ENCODE measurements at places on chromosomes 13 and 19. TPM values are rescaled to one million over a fixed set of nuclear protein-coding genes. Genes with fewer than 3 reads are reported as not detected.

DNA sequence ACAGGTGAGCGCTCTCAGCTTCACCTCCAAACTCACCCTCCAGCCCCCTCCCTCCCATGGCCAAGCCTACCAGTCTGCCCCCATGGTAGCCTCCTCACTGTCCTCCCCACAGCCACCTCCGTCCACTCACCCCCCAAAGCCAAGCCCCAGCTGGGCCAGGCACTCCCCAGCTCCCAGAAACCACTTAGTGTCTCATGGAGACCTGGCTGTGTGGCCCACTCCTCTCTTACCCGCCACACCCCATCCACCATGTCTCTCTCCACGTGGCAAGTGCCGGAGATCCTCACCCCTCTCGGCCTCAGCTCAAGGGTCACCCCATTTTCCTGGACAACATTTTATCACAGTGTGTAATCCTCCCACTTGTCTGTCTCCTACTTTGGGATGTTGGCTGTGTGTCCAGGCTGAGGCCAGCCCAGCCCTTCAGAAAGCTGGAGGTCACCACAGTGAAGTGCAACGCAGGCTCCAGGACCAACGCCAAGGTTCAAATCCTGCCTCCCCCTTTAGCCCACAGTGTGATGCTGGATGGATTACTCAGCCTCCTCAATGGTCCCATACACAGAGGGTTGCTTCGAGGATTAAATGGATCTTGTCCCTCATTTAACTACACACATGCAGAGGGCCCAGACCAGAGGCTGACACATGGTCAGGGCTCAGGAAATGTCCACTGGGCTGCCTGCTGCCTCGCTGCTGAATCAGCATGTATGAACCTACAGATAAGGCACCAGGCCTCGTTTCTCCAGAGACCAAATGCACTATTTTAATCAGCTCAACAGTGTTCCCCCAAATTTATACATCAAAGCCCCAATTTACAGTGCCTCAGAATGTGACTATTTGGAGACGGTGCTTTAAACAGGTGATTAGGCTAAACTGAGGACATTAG lies 71.3 kb downstream of the CEBPG start:
- no peaks in the 10 kb centered on the region for H3K27me3 ChIP-seq
- no peak overlapping the region for H3K27ac ChIP-seq
- no peaks in the 10 kb centered on the region for H3K36me3 ChIP-seq
- DNase-seq, result no peak
- no peaks in the 10 kb centered on the region for H3K4me1 ChIP-seq

SIGLECL1 gene
- not detected for total RNA-seq

DNA sequence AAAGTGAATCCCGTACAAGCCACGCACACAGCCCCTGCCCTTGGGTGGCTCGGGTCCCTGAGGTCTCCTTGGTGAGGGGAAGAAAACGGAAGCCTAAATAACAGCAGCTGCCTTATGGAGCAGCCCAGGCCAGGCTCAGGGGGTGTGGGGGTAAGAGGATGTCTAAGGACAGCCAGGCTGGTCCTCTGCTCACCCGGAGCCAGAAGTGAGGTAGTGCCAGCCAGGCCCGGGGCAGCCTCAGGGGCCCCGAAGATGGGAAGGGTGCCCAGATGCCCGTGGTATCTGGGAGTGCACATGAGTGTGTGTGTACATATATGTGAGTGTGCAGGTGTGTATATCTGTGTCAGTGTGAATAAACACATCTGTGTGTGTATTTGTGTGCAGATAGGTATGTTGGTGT lies 38.4 kb upstream of the PEPD start:
- no peaks in the 10 kb centered on the region for H3K4me1 ChIP-seq
- no peak for DNase-seq
- H3K4me3 ChIP-seq, result no peak overlapping the region
- peaks cover 28% of the 10 kb centered on the region for H3K27me3 ChIP-seq
- H3K27ac ChIP-seq, result no peak overlapping the region
- no peaks in the 10 kb centered on the region for H3K36me3 ChIP-seq

GRCh38 chr13:34000955-34001354 lies 183.0 kb downstream of the RFC3 start:
- H3K4me1 ChIP-seq, result no peaks in the 10 kb centered on the region
- no peak overlapping the region for H3K4me3 ChIP-seq
- no peaks in the 10 kb centered on the region for H3K27me3 ChIP-seq
- H3K27ac ChIP-seq, result no peak overlapping the region
- DNase-seq, result no peak
- H3K36me3 ChIP-seq, result no peaks in the 10 kb centered on the region

GRCh38 chr13:35500144-35500543 lies 23.7 kb upstream of the MAB21L1 start:
- no peaks in the 10 kb centered on the region for H3K27me3 ChIP-seq
- H3K36me3 ChIP-seq, result no peaks in the 10 kb centered on the region
- no peak for DNase-seq
- H3K27ac ChIP-seq, result no peak overlapping the region

DNA sequence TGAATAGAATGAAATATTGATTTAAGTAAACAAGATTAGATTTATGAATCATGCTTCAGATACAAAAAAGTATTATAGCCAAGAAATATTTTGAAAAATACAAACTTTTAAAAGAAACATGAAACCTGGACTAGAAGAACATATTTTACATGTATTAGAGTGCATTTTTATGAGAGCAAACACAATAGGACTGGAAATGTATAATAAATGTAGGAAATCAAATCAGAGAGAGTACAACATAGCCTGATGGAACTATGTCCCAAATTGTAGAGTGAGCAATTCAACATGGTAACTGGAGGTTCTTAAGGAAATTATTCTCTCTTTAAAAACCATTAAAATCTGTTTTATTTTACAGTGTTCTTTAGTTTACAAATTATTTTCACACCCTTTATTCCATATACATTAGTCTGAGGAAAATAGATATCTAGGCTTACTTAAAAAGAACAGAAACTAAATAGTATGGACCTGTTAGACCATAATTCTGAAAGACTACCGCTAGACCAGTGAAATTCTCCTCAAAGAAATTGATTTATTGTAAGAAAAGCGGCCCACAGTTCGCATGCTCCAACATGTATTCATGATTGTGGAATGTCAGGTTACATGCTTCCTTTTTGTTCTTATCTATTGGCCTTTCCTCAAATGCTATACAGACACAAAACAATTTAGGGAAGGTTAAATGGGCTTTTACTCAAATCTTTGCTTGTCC lies 1526.5 kb upstream of the SLC10A2 start:
- H3K27me3 ChIP-seq, result no peaks in the 10 kb centered on the region
- H3K36me3 ChIP-seq, result no peaks in the 10 kb centered on the region
- H3K4me1 ChIP-seq, result no peaks in the 10 kb centered on the region

DNA sequence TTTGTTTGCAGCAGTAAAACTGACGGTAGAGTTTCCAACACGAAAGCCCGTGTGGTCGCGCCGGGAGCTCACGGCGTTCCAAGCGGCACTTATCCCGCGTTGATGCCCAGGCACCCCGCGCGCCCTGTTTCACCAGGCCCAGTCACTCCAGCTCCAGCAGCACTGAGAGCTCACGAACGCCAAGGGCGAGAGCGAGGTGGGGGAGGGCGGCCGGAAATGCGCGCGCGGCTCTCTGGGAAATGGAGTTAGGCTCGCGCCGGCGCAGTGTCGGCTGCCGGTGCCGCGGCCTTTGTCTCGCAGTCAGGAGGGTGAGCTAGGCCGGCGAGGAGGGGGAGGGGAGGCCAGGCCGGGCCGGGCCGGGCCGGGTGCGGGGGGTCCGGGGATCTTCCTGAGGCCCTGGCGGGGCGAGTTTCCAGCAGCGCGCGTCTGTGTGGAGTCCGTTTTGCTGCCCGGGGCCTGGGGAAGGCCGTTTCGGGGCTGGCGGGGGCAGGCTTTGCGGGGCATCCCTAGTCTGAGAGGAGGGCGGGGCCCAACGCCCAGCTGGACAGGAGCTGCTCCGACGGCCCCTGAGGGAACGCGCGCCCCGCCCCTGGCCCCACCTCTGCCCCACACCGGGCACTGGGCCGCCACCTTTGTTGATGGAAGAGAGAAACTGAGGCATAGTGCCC lies at the start of gene ZNF135:
TSS of gene ZNF135 (plus strand) at position 280 of the 668 bp plus-strand sequence. CDS start 721 bp downstream, outside the sequence.
- H3K36me3 ChIP-seq, result no peaks in the 10 kb centered on the region
- H3K4me3 ChIP-seq, result no peak within 1 kb of the TSS
- no peaks in the 10 kb centered on the region for H3K27me3 ChIP-seq

- DNase-seq, result no peak
- no peak overlapping the region for H3K4me3 ChIP-seq
- no peak overlapping the region for H3K27ac ChIP-seq
- H3K27me3 ChIP-seq, result no peaks in the 10 kb centered on the region
- H3K36me3 ChIP-seq, result no peaks in the 10 kb centered on the region
- no peaks in the 10 kb centered on the region for H3K4me1 ChIP-seq
These were observed 129.0 kb downstream of the IRS2 start for GRCh38 chr13:109657395-109657794.

- no peak overlapping the region for H3K4me3 ChIP-seq
- no peak overlapping the region for H3K27ac ChIP-seq
- H3K4me1 ChIP-seq, result peaks cover 6% of the 10 kb centered on the region
- peaks cover 73% of the 10 kb centered on the region for H3K36me3 ChIP-seq
These were observed 29.1 kb downstream of the GATAD2A start for GRCh38 chr19:19434483-19435045.

OVOL3 gene
- not detected for total RNA-seq

PTGIR gene
- 1.4 TPM for total RNA-seq

DNA sequence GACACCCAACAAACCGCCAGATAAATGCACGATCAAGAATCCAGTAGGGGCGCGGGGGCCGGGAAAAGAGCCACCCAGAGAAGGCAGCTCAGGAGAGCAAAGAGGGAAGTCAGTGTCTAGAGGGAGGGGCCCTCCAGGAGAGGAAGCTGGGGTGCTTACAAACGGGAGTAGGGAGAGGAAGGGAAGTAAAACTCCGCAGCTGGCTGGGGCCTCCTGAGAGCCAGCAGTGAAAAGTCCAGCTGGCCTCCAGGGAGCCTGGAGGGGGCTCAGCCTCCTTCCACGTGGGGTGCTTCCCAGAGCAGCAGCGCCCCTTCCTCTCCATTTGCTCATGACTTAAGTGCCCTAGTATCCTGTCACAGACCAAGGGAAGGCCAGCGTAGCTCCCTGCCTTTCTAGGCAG lies 51.8 kb downstream of the TMED1 start:
- no peaks in the 10 kb centered on the region for H3K27me3 ChIP-seq
- no peaks in the 10 kb centered on the region for H3K4me1 ChIP-seq

GRCh38 chr13:48738311-48738710 lies 84.6 kb downstream of the CYSLTR2 start:
- H3K27ac ChIP-seq, result no peak overlapping the region
- H3K36me3 ChIP-seq, result no peaks in the 10 kb centered on the region
- no peaks in the 10 kb centered on the region for H3K27me3 ChIP-seq

DNA sequence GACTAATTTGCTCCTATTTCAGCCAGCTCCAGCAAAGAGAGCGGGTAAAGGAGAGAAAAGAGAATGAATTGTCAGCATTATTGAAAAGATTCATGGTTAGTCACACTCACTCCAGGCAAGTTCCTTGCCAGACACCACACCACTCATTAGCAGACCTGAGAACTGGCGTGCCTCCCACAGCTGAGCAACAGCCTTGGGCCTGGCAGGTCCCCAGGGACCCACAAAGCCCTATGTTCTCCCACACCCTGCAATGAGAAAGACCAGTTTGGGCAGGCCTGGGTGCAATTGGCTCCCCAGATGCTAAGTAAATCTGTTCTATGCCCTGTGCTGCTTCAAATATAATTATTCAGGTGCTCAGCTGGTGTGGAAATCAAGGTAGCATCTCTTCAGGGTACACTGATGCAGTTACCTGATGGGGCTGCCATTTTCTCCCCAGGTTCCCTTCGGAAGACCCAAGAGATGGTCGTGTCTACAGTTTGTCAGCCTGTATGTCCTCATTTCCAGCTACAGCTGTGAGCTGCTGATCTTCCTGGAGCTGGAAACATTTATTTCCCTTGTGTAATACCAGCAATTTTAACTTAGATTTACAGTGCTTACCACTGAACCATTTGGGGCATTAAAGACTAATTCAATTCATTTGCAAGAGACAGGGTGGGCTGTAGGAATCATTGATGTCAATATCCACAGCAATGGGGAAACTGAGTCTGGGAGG lies 405.0 kb downstream of the COG6 start:
- DNase-seq, result no peak
- H3K27me3 ChIP-seq, result no peaks in the 10 kb centered on the region
- H3K27ac ChIP-seq, result no peak overlapping the region
- H3K4me1 ChIP-seq, result no peaks in the 10 kb centered on the region
- no peaks in the 10 kb centered on the region for H3K36me3 ChIP-seq

DNA sequence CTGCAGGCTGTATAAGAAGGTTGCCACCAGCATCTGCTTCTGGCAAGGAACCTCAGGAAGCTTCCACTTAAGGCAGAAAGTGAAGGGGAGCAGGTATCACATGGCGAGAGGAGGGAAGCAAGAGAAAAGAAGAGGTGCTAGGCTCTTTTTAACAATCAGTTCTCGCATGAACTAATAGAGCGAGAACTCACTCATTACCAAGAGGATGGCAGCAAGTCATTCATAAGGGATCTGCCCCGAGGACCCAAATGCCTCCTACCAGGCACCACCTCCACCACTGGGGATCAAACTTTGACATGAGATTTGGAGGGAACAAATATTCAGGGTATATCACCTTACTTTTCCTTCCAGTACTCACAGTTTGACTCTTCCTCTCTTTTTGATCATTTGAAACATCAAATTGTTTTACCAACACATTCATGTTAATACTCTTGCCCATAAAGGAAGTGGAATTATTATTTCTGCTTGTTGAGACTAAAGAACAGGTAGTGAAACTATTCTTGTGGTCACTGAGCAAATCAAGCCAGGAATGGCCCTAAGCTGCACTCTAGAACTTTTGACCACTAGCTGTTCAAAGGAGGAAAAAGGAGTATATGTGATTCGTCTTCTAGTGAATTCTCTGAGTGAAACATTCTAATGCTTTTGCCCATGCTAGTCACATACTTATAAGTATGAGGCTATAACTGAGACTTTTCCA lies 45.0 kb downstream of the LACC1 start:
- no peaks in the 10 kb centered on the region for H3K4me1 ChIP-seq
- DNase-seq, result no peak
- H3K27ac ChIP-seq, result no peak overlapping the region
- no peaks in the 10 kb centered on the region for H3K36me3 ChIP-seq
- no peaks in the 10 kb centered on the region for H3K27me3 ChIP-seq
- H3K4me3 ChIP-seq, result no peak overlapping the region

GRCh38 chr19:50967929-50968715 lies 1.3 kb downstream of the KLK6 start:
- no peak overlapping the region for H3K4me3 ChIP-seq
- no peaks in the 10 kb centered on the region for H3K4me1 ChIP-seq
- H3K36me3 ChIP-seq, result no peaks in the 10 kb centered on the region
- no peak for DNase-seq
- peaks cover 11% of the 10 kb centered on the region for H3K27me3 ChIP-seq

TEX101 gene
- not detected for total RNA-seq

- H3K4me1 ChIP-seq, result peaks cover 73% of the 10 kb centered on the region
- H3K27me3 ChIP-seq, result no peaks in the 10 kb centered on the region
- no peak overlapping the region for H3K27ac ChIP-seq
- peaks cover 28% of the 10 kb centered on the region for H3K36me3 ChIP-seq
These were observed 3.3 kb downstream of the CSNK1G2 start for GRCh38 chr19:1944088-1944915.

All from K562 (cell line).